Stimulated activated CD4-positive, alpha-beta T cell treated with anti-CD3 and anti-CD28 coated beads, Interleukin-1b, Interleukin-23, amount 100 ng/mL, for 1 hour (primary cell): ENCODE measurements at places on chromosomes 3 and 15.

DNA sequence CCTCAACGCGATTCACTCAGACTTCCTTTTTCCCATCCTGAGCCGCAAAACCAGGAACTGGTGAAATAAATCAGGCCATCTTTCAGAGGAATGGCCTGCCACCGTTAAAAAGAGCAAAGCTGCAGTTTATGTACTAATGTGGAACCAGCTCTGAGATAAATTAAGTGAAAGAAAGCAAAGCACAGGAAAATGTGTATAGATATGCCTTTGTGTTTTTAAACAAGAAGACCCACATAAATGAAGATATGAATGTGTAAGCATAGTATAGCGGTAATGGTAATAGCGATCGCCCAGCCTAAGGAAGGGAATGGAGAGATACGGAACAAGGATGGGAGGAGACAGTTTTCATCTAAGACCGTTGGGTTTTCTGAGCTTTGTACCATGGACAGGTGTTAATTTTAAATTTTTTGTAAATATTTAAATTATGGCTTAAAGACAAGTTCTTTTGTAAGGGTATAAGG, 30.8 kb upstream of the RPN1 start:
- DNase-seq, result no peak

DNA sequence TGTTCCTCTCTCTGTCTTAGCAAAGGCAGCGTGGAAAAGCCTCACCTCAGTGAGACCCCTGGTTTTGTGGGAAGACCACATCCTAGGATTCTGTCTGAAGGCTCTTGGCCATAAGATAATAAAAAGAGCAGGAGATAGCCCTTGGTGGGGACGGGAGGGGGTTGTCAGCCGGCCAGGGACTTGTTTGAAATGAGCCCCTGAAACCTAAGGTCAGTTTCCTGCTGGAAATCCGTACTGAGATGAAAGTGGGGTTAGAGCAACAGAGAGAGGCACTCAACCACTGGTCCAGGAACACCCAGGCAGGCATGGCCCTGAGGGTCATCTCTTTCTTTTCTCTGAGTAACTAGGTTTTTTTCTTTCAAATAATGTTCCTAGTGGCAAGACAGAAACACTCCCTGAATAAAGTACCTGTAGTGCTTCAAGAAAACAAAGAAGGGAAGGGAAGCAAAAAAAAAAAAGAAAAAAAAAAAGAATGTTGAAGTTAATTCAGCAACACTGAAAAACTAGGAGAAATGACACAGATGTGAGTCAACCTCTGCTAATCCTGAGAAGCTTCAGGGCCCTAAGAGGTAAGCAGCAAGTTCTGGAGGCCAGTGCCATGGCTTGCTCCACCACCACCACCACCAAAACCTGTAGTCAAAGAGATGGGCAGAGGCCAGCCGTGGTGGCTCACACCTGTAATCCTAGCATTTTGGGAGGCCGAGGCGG, 3.2 kb downstream of the ITGB5 start:
- no peak for DNase-seq

DNA sequence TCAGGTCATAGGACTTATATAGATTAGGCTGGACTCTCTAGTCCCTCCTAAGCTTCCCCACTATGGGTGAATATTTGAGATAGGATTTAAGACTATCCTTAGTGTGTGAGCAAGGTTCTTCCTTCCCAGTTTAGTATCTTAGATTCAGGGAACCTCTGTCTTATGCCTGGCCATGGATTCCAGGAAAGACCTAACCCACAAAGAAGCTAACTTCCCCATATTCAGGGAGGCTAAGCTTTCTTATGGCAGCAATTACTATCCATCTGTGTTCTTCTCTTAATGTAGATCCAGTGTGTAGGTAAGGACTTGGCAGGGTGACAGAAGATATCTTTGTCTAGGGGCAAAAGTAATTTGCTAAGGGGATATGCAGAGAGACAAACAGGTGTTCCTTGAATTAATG, 25.5 kb upstream of the PIK3R4 start:
- DNase-seq, result no peak

DNA sequence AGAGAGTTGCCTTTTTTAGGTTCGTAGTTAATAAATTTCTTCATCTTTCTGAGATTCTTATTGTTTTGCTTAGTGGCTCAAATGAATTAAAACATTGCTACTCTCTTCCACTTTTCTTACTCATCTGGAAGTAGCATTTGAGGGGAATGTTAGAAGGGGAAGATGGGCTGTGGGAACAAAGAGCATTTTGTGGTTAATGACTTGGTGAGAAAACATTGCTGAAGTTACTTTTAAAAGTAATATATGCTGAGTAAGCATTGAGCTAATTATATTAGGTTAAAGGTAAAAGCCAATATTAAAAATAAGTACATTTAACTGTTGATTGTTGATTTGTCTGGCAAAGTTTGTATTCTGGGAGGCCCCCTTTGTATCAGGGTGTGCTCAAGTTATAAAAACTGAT, 5.7 kb downstream of the MORF4L1 start:
- no peak for DNase-seq

DNA sequence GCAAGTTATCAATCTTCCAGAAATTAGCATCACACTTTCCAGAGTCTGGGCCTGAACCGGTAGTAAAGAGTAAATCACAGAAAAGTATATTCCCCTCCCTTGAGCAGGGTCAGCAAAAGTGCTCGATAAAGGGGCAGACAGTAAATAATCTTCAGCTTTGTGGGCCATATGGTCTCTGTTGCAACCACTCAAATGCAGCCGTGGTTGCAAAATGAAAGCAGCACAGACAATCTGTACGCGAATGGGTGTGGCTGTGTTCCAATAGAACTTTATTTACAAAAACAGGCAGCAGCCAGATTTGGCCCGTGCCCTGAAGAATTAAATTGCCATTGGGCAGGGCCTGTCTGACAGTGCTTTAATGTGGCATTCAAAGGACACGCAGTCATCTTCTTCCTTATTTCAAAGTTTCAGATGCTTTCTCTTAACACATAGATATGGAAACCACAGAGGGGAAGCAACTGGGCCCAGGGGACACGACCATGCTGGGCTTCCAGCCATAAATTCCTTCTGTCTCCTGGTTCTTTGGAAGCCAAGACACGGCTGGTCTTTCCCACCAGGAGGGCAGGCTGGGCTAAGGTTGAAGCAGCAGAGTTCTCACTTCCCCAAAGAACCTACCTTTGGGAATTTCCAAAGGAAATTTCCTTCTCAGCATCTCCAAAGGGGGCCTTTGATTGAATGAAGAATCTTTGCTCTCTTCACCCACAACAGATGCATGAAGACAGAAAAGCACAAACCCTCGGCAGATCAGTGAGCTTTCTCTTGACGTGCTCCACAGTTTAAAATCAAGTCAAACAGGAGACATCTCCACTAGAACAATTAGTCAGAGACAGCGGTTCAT, 489.8 kb upstream of the PROK2 start:
- no peak for DNase-seq

GRCh38 chr3:101224739-101225138, 95.6 kb downstream of the IMPG2 start:
- DNase-seq, result no peak

- no peak for DNase-seq
Observed at GRCh38 chr3:10568549-10568948, 63.2 kb upstream of the ATP2B2 start.

DNA sequence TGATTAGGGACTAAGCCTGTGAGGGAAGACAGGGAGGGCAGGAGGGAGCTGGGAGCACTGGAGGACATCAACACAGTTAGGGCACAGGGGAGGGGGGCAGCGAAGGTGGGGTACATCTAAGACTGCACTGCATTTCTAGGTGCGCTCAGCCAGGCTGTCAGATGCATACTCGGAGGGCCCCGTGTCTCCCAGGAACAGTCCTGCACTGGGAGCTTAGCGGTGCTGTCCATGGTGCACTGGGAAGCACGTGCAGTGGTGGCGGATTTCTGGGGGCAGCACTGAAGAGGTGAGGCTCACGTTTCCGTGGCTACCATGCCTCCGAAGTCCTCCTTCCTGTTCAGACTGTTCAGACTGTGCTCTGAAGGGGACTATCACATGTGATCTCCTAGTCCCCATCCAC, 54.4 kb downstream of the ROPN1B start:
- no peak for DNase-seq

DNA sequence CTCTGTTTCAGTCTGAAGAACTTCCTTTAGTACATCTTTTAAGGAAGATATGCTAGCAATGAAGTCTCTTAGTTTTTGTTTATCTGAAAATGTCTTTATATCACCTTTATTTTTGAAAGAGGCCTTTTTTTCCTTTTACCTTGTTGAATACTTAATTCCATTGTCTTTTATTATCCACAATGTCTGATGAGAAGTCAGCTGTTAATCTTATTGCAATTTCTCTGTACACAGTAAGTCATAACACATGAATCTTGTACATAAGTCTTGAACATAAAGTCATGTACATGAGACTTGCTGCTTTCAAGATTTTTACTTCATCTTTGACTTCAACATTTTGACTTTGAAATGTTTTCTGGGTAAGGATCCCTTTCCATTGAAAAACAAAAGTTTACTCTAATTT, 424.3 kb upstream of the ATP10A start:
- DNase-seq, result no peak

GRCh38 chr3:139299261-139300132, 44.3 kb upstream of the MRPS22 start:
- no peak for DNase-seq

DNA sequence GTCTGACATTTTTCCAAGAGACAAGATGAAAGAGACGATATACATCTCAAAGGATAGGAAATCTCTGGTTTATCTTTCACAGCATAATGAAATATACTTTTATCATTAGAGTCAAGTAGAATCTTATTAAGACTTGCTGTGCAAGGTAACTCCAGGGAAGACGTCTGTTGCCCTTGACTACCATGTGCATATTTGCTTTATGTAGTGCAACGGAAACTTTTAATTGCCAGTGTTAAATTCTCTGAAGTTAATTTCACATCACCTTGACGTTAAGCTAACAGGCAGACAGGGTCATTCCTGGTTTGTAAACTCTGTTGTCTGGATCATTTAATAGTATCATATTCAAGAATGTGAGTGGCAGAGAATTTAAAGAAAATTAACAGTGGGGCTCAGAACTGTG, 82.8 kb downstream of the LRTM1 start:
- DNase-seq, result no peak

DNA sequence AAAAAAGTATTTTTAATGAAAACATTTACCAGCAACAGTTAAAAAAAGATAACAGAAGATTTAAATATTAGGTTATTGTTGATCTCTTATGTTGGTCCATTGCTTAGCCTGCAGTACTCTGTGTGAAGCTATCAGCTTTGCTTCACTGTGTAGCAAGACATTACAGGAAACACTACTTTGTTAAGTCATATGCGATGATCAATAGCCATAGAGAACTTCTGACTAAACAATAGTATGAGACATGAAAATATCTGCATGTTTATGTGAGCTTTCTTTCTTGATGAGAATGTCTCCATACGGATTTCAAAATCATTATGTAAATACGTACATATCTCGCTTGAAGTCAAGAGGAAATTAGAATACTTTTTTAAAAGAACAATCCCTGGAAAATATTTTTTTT, 27.0 kb upstream of the CAPN3 start:
- DNase-seq, result no peak

DNA sequence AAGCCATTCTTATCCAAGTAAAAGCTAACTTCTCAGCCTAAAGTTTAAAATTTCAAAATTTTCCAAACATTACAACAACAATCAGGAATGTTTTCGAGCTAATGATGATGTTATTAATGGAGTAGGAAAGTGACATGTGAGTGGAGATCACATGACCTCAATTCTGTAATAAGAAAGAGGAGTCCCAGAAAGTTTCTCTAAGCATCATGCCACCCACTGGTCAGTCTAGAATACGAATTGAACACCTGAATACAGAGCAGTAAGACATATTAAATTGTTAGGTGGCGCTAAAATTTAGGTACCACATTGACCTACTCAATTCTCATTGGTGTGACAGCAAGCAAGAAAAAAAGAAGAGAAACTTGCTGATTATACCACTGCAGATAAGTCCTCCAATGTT, 163.9 kb downstream of the DCLK3 start:
- no peak for DNase-seq

- no peak for DNase-seq
Observed at GRCh38 chr3:191238321-191238817, 39.3 kb downstream of the OSTN start.

- DNase-seq, result no peak
Observed at GRCh38 chr3:18258492-18258891, 166.6 kb downstream of the SATB1 start.

- no peak for DNase-seq
Observed at GRCh38 chr15:69673291-69673881, 220.8 kb downstream of the RPLP1 start.

- no peak for DNase-seq
Observed at GRCh38 chr3:67082533-67083024, 84.5 kb downstream of the KBTBD8 start.

- no peak for DNase-seq
Observed at GRCh38 chr3:117671722-117672318, 962.2 kb downstream of the TUSC7 start.

DNA sequence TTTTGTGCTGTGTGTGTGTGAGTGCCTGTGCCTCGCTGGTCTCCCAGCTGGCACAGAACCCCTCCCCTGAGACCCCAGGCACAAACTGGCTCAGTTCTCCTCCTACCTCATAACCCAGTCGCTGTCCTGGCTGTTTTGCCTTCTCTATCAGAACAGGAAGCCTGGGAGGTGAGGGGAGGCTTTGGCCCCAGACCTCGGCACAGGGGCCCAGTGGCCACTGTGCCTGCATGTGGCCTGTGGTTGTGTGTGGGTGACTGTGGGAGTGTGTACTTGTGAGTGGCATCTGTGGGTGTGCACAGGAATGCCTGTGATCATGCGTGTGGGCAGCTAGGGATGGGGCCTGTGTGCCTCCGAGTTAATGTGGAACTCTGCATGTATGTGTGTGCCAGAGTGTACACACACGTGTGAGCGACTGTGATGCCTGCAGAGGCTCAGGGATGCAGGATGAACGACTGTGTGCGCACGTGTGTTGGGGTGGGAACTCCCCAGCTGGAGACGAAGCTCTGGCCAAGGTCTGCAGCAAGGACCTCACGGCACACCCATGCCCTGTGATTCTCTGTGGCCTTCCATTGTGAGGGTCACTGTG, 32.3 kb downstream of the PSTPIP1 start:
- DNase-seq, result no peak

- DNase-seq, result no peak
Observed at GRCh38 chr15:62124176-62124972, 40.7 kb downstream of the C2CD4B start.

DNA sequence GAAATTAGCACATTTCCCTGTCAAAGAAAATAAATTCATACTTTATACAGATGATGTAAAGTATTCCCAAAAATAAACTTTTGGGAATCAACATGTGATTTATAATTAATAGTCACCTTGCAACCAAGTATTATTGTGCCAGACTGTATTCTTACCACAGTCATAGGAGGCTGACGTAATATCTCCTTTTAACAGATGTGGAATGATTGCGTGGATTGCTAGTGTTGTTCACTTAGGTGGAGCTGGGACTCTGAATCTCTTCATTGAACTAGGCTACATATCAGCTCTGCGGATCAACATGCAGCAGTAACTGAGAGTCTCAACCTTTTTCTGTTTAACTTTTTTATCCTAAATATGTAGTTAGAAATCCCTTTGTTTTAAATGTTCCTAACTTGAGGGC, 37.2 kb downstream of the PXK start:
- DNase-seq, result no peak

- DNase-seq, result no peak
Observed at GRCh38 chr15:77350792-77351191, 69.1 kb downstream of the PEAK1 start.
